Mesenteric fat pad (tissue), 1 donor: ENCODE measurements at places on chromosomes 1 and 21. TPM values are rescaled to one million over a fixed set of nuclear protein-coding genes. Genes with fewer than 3 reads are reported as not detected.
A peak's percentile ranks its signal among the peaks of the same experiment; 100 is the strongest.

The OR2AK2 gene
- total RNA-seq = not detected

- DNase-seq = no peak
These were observed at the start of gene IFNGR2 for GRCh38 chr21:33403128-33403785. Gene IFNGR2, plus strand, starts transcription at chr21:33403413. Its CDS starts 131 bp downstream, at chr21:33403544.

DNA sequence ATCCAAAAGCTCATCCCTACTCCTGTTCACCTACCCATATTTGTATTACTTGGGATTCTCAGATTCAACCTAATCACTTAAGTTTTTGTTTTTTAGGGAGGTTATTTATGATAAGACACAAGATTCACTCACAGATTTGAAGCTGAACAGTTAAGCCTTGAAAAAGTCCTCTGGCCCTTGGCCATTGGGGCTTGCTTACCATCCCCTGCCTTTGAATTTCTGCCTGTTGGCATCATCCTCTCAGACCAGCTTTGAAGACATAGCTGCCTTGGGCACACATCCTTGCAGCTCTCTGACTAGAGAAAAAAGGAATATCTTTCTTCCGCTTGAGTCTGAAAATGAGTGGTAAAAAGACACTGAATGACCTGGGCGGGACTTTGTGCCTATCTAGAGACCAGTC, 41.8 kb upstream of the RALGPS2 start:
- DNase-seq = no peak

- no peak for DNase-seq
These were observed 2.0 kb upstream of the LDLRAP1 start for GRCh38 chr1:25541425-25541824.

DNA sequence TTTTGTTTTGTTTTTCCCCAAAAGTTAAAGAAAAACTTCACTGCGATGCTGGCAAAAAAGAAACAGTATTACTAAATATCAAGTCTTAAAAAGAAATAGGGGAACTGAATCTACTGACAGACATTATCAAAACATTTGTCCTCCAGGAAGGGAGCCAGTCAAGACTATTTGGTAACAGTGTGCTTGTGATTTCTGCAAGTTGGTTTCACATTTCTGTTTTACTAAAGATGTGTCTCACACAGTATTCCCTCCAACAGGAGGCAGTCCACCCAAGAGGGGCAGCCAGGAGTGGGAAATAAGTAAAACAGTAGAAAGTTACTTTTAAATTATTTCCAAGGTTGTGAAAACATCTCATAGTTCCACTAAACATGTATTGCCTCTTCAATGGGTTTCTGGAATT, 74.4 kb upstream of the SDC3 start:
- DNase-seq = no peak

DNA sequence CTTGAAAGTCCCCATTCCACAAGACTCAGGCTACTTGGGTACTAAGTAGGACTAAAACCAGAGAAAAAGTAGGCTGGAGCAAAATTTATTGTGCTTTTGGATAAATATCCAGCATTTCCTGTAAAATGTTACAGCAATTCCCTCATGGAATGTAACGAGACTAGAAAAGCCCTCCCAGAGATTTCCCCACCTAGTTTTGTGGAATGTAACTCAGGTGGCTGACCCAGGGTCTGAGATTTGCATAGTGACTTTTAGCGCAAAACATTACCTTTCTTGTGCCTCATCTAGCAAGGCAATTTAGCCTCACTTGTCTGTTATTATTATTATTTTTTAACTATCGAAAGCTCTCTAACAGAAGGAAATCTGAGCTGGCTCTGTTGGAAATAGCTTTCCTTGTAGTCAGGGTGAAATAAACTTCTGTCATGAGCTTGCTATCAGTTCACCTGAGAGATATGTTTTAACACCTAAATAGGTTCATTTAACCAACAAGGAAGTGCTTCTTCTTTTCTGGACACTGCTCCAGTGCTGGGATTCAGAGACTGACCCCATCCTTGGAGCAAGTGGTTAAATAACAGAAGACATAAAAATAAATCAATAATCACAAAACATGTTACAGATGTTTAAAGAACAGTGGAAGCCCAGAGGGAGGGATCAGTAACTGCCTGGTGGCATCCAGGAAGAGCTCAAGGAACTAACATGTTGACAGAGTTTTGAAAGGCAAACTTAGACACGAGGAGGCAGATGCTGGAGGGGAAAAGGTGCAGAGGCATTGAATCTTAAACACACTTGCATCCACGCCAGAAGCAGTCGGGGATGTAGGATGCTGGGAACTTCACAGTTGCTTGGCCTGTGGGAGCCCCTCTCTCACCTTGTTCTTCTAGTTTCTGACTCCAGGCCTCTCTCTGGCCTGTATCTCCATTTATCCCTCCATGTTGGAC, 68.3 kb upstream of the RHOU start:
- DNase-seq = no peak

DNA sequence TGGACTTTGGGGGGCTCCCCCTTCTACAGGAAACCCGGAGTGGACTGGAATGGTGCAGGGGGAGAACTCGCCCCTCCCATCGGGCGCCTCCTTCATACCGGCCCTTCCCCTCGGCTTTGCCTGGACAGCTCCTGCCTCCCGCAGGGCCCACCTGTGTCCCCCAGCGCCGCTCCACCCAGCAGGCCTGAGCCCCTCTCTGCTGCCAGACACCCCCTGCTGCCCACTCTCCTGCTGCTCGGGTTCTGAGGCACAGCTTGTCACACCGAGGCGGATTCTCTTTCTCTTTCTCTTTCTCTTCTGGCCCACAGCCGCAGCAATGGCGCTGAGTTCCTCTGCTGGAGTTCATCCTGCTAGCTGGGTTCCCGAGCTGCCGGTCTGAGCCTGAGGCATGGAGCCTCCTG, at the start of gene TNFRSF14:
TSS of gene TNFRSF14 (plus strand) at position 95 of the 401 bp plus-strand sequence. CDS start at position 389, 294 bp downstream.
- DNase-seq = no peak

GRCh38 chr21:41897047-41897669, 18.0 kb upstream of the PRDM15 start:
- no peak for DNase-seq

The ROR1 gene
- total RNA-seq = 12.3 TPM

The NBPF6 gene
- total RNA-seq = not detected

- no peak for DNase-seq
These were observed 1.4 kb downstream of the RAVER2 start for GRCh38 chr1:64745986-64746940.

The SLC1A7 gene
- 0.42 TPM for total RNA-seq

DNA sequence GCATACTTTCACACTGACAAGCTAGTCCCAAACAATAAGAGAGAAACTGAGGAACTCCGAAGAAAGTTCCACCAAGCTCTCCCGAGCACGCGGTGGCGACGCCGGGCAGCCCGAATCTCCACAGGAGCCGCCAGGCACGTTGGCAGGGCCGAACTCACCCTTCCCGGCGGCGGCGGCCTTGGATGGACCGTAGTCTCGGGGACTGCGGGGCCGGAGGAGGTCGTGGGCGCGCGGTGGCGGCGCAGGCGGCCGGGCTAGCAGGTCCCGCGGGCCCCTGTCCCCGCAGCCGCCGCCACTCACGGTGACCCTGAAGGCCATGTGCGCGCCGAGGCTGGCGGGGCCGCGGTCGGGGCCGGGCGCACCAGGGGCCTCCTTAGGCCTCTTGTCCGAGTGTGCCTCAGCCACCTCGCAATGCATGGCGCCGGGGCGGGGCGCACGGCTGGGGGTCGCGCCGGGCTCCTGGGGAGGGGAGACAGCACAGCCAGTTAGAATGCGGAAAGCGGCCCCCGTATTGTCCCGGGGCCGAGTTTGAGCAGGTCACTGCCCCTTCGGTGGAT, 1.2 kb downstream of the GLIS1 start:
- DNase-seq = no peak

GRCh38 chr1:33466159-33466558, 6.3 kb upstream of the ZSCAN20 start:
- DNase-seq = no peak

The HDAC1 gene
- 32.3 TPM for total RNA-seq

GRCh38 chr1:109454497-109455133, 11.7 kb upstream of the SYPL2 start:
- no peak for DNase-seq

DNA sequence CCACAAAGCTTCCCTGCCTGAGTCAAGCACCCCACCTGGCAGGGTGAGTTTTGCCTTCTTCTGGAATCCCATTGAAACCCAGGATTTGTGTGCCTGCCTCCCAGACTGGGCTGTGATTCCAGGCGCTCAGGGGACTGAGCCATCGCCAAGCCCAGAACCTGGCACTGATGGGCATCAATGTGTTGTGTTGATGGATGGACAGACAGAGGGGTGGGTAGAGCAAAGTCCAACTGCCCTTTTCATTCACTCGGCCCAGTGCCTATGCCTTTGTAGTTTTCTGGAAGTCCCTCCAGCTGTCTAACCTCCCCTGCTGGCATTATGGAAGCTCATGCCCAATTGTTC, 66.0 kb upstream of the LAPTM5 start:
- DNase-seq = no peak

DNA sequence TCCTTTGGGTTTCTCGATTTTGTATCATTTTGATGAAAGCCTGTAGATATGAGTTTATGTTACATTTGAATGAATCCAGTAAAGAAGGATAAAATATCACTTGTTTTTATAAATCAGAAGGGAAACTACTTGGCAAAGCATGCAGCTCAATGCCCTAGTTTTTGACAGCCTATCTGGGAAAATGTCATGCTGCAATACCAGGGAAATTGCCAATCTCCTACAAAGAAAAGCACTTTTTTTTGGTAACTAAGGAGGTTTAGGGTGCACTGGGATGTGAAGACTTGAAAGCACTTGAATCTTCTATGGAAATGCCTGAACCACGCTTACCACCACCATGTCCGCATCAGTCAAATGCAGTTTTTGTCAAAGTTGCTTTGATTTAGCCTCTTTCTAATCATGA, 446.9 kb upstream of the LRRC7 start:
- no peak for DNase-seq

DNA sequence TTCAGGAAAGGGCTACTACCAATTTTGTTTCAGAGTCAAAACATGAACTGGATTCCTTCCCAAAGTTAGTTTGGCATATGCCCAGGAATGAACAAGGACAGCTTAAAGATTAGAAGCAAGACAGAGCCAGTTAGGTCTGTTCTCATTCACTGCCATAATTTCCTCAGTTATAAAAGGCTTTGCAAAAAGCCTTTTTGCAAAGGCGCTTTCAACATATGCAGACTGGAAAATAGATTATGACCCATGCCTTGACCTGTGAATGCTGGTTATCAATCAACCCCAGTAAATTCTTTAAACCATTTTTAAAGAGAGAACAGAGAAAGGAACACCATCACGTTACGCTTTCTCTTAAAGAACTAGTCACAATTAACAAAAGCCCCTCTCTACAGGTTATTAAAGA, 1.7 kb upstream of the FRRS1 start:
- no peak for DNase-seq

DNA sequence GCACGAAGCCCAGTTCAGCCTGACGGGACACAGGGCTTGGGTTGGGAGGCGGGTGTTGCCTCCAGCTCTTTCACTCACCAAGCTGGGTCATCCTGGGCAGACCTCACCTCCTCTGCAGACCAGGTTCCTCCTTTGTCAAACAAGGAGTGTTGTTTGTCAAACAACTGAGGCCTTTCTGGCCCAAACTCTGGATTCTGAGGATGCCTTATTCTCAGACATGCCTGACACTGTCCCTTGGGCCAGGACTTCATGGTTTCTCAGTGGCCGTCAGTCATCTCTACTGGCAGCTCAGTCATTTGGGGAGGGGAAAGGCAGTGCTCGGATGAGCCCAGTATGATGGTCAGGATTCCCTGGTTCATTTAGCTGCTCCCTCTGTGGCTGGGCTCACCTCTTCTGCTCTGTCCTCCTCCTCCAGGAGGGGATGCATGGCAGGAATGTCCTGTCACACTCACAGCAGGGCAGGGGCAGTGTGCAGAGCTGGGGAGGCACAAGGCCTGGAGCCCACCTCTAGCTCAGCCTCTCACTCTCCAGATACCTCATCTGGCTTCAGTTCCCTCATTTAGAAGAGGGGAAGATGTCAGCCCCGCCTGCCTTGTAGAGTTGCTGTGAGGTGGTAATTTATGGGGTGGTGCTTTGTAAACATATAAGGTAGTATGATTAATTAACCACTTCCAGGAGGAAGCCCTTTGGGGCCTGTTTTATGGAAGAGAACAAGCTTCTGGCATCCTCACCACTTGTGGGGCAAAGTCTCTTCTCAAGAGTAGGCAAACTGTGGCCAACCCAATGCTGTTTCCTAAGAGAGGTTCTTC, 20.6 kb downstream of the SLC2A1 start:
- no peak for DNase-seq

- DNase-seq = no peak
These were observed 44.8 kb upstream of the KIAA0040 start for GRCh38 chr1:175237389-175237788.

GRCh38 chr1:182357913-182358312, 33.7 kb downstream of the GLUL start:
- no peak for DNase-seq

- DNase-seq = no peak
These were observed 200.3 kb upstream of the FOXD3 start for GRCh38 chr1:63122079-63122478.

DNA sequence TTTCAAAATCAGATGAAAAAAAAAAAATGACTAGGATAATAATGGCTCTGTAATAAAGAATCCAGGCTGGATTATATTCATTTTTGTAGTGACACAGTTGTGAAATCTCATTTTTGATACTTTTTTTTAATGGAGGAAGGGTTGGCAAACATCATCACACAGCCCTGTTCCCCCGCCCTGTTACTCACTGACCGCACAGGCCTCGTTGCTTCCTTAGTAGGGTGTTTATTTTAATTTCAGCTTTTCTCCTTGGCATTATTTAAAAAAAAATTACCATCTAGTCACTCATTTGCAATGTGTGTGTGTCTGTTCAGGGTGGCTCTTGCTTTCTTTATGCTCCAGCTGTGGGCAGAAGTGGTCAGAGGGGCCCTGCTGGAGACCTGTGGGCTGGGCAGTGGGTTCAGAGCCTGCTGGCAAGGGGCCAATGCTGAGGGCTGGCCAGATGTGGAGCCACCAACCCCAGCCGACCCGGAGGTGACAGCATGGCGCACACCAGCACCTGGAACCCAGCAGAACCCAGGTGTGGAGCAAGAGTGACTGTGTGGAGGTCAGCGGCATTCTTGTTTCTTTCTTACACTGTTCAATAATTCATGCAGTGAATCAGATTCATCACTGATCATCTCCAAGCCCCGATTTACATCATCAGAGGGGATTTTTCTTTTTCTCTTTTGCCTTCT, 44.6 kb downstream of the ZSCAN20 start:
- no peak for DNase-seq

The TEDDM1 gene
- not detected for total RNA-seq

- DNase-seq = no peak
These were observed 38.0 kb upstream of the EPS8L3 start for GRCh38 chr1:109801791-109802135.

DNA sequence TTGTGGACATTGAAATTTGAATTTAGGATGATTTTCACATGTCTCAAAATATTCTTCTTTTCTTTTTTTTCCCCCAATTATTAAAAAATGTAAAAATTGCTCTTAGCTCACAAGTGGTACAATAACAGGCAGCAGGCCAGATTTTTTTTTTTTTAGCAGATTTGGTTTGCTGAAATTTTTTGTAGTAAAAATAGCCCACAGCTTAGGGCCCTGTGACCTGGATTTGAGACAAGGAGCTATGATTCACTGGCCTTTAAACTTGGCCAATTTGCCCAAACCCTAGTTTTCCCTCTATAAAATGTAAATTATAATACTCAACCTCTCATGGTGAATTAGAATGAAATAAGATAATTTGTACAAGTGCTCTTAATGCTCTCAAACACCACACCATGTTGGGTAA, 253.8 kb downstream of the DYRK1A start:
- no peak for DNase-seq

- no peak for DNase-seq
These were observed 63.1 kb downstream of the ATP5PO start for GRCh38 chr21:33852485-33852884.

The LAMTOR2 gene
- total RNA-seq = 65.5 TPM

GRCh38 chr1:205579711-205580110, 52.1 kb downstream of the ELK4 start:
- DNase-seq = peak; percentile 86

The NAV1 gene
- total RNA-seq = 133 TPM

The C1orf141 gene
- not detected for total RNA-seq

- peak; percentile 33 for DNase-seq
These were observed 61.6 kb downstream of the RNF187 start for GRCh38 chr1:228548788-228549187.
